ENCODE measurements at places on chromosomes 5 and 9. TPM values are rescaled to one million over a fixed set of nuclear protein-coding genes. Genes with fewer than 3 reads are reported as not detected.

Gene DNAJC21
- total RNA-seq, result 54.4 TPM

GRCh38 chr9:98043915-98044314 lies 12.6 kb upstream of the NANS start:
- DNase-seq, result no peak

Gene CDH6
- total RNA-seq, result 0.13 TPM

DNA sequence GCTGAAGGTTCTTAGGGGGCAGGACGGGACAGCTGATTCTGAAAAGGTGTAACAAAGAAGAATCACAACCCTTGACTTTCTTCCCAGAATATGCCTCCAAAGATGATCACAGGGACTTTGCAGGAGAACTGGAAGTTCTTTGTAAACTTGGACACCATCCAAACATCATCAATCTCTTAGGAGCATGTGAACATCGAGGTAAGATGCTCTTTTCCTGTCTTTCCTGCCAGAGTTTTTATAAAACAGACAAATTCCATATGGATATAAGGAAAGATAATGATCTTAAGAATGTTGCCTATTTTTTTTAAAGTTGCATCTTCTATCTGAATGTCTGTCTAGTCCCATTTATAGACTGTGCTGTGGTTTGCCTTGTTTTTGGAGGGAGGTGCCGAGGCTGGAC lies 87.9 kb downstream of the EQTN start:
- DNase-seq, result no peak

Gene GMCL2
- total RNA-seq, result not detected

DNA sequence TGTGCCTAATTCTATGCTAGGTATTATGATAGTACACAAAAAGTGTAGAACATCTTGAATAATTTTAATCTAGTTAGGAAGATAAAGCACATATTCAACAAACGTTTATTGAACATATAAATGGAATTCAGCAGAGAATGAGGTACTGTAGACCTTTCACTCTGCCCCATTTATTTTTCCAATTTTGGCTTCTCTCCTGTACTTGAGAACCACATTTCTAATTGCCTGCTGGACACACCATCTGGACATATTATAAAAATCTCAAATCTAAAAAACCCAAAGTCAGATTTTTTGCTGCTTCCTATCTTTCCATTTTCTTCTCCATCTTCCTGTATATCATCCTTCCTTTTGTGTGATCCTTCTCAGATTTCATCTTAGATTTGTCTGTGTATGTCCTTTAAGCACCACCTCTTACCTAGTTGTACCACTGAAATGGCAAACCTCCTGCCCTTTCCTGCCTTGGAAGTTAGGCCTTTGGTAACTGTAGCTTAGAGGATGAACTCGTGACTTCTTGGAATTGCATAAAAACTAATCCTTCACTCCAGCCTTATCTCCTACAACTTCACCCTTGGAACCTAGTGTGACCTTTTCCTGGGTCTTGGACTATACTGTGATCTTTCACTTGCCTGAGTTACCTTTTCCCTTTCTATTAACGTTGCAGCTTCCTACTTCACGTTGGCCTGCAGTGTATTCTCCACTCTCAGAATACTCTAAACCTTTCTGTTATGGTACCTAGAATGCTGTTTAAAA lies 8.8 kb downstream of the SLC26A2 start:
- DNase-seq, result no peak

GRCh38 chr9:85013703-85014102 lies 344.2 kb downstream of the NTRK2 start:
- peak; percentile 95 for DNase-seq

- DNase-seq, result peak; percentile 60
These were observed 31.0 kb downstream of the CSF2 start for GRCh38 chr5:132104556-132104955.

DNA sequence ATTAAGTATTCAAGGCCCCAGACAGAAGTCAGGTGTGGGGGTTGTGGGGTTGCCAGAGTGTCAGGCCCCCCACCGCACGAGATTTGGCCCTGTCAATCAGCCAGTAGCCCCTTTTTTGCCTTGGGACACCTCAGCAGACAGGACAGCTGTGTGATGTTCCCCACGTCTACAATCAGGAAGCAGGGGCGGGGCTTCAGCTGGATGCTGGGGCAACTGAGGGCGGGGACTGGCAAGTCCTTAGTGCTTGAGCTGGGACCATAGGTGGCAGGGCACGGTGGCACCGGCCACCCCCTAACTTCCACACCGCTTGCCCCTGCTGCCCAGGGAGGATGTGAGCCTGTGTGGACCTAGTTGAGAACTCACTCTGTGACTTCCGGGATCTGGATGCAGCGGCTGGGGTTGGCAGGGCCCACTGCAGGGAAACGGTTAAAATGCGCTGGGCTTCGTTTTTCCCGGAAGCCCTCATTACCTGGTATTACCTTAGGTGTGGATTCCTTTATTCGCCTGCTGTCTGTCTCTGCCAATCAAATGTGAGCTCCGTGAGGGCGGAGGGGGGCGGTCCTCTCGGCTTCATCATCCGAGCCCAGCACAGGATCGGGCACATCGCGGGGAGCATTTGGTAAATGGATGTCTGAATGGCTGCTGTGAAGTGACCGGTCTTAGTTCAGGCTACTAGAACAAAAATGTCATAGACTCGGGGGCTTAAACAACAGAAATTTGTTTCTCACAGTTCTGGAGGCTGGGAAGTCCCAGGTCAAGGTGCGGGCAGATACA lies 7.5 kb upstream of the GTF3C5 start:
- DNase-seq, result no peak
